Stimulated activated naive B cell treated with anti-CD40 and anti-IgM and Interleukin-4, amounts not matched to agents 10 μg/mL and 1 μg/mL and 100 μg/mL, for 72 hours (primary cell): ENCODE measurements at places on chromosomes 3 and 15.

GRCh38 chr15:70584838-70585706, 178.3 kb downstream of the UACA start:
- DNase-seq: no peak

GRCh38 chr3:41580274-41580959, 381.1 kb downstream of the CTNNB1 start:
- no peak for DNase-seq

DNA sequence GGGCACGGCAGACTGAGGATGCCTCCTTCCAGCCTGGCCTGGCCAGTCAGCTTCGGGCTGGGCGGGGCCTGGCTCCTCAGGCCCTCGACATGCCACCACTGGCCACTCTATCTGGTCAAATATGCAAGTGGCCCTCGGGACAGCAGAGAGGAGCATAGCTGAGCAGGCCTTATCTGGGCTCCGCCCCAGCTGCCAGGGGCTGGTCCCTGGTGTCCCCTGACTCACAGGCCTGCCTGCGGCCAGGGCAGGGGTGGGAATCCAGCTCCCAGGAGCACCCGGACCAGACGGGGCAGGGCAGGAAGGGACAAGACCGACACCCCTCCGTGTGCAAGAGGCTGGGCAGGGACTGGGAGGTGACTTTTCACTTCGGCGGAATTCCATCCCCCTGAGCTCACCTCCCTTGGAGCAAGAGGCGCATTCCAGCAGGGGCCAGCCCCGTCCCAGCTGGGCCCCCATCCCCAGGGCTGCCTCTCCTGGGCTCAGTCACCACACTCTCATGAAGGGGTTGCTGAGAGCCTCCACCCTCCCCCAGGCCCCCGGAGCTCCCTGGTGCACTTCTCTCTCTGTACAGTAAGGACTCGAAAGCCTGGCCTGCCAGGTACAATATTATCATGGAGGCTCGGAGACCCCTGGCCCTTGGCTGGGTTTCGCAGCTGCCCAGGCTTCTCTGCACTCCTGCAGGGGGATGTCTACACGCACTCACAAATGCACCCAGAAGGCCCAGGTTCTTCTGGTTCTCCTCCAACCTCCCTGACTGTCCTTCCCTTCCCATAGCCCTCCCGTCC, 29.5 kb downstream of the WNT7A start:
- DNase-seq: no peak

DNA sequence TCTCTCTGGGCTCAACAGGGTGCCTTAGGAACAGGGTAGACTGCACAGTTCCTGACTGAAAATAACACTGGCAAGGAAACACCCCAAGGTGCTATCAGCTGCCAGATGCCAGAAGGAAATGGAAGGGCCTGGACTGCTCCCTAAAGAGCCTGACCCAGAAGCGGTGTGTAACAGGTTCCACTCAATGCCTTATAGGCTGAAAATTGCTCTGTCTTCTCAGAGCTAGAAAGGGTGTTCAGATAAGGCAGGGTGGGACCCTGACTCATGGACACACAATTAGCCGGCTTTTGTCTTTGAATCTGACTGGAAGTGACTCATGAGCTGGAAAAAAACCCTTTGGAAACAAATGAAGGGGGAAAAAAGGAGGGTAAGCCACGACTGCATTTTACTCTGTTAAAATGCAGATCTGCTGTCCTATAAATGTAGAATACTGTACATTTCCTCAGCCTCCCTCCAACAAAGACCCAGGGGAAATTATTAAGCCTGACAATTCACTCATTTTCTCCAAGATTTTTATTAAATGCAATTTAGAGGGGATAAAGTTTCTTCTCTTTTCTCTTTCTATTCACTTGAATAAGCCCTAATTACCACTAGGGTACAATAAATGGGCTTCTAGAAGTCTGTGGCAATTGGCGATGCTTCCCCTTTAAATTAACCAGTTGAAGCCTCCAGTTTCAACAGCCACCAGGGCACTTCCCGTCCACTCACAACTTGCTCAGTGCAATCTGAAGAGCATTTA, 160.2 kb upstream of the TBL1XR1 start:
- no peak for DNase-seq

DNA sequence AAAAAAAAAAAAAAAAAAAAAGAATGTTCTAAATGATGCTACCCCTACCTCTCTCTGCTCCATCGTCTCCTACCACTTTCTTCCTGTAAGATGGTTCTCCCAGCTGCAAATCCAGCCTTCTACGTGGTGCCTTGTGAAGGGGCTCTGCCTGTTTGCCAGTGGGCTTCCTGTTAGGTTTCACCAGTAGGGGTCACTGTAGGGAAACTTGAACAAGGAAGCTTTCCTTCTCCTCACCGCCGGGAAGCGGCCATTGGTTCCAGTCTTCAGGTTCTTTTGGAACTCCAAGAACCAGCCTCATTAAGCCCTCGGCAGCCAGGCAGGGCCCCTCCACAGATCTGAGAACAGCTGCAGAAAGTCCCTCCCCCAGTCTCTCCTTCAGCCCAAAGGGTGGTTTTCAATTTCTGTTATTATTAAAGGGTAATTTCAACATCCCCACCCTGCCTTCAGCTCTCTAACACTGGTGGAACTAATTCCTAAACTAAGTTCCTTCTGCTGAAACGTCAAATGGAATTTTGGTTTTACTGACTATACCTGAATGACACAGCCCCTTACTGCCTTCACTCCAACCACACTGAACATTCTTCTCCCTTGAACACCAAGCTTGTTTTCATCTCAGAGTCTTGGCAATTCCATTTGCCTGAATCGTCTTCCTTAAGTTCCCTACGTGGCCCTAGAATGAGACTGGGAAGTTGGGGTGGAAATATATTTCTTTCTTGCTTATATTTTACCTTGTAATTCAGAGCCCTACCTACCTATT, 13.5 kb downstream of the MCCC1 start:
- DNase-seq: no peak

DNA sequence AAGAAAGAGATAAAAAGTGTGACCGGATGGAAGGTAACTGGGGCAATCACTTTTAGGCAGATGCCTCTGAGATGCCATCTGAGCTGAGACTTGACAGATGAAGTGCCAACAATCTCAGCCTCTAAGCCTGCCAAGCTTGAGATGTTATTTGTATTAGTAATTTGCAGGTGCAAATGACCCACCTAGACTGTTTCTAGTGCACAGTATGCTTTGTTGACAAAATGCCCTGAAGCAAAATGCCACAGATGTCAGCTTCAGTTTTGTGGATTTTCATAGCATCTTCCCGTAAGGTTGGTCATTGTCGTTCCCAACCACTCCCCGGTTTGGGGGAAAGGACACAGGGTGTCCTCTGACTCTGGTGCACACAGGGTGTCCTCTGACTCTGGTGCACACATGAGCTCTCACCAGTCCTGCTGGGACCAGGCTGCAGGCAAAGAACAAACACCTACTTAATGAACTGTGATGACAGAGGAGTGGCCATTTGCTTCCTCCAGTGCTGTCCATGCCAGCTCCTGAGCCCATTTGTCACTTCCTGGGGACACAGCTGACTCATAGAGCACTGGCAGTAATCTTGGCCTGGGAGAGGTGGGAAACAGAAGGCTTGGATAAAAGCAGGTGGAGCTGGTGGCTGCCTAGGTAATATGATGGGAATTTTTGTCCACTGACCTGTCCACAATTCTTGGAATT, 16.7 kb upstream of the PPP1R2 start:
- DNase-seq: no peak
